ENCODE measurements at places on chromosomes 1 and 21.
A peak's percentile ranks its signal among the peaks of the same experiment; 100 is the strongest.

GRCh38 chr1:103461161-103462105 is 64.1 kb upstream of the RNPC3 start:
- DNase-seq: no peak

GRCh38 chr1:7727809-7728471 is 43.2 kb upstream of the VAMP3 start:
- no peak for DNase-seq

- DNase-seq: no peak
Observed at GRCh38 chr1:77313491-77313890, 31.7 kb downstream of the AK5 start.

- DNase-seq: no peak
Observed at GRCh38 chr1:34162852-34163766, 1.9 kb downstream of the CSMD2 start.

GRCh38 chr1:10291705-10292104 is 81.3 kb downstream of the KIF1B start:
- DNase-seq: no peak

- DNase-seq: no peak
Observed at GRCh38 chr21:26555540-26556146, 17.4 kb downstream of the CYYR1 start.

GRCh38 chr21:43775795-43776430 is at the start of gene CSTB:
Gene CSTB (minus strand): TSS chr21:43776308. CDS start chr21:43776269, 39 bp downstream.
- peak; percentile 40 for DNase-seq

DNA sequence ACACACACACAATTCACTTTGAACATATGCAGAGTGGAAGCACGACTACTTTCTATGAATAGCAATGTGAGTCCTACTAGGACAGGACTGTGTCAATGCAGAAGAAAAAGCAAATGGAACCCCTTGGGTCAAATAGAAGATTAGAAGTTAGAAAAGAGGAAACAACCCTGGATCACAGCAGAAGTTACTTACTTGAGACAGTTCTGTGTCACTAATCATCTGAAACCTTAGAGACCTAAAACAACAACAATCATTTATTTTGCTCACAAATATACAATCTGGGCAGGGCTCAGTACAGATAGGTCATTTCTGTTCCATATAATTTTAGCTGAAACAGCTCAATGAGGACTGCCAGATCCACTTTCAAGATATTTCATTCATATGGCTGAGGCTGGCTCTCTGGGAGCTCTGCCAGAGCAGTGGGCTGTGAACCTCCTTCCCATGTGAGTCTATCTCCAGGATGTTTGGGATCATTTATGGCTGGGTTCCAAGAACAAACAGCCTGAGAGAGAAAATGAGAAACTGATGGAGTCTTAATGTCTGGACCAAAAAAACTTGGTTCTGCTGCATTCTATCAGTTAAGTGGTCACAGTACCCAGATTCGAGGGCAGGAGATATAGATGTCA is 42.5 kb upstream of the IL10 start:
- no peak for DNase-seq

GRCh38 chr1:5708346-5709245 is 283.6 kb downstream of the NPHP4 start:
- no peak for DNase-seq

DNA sequence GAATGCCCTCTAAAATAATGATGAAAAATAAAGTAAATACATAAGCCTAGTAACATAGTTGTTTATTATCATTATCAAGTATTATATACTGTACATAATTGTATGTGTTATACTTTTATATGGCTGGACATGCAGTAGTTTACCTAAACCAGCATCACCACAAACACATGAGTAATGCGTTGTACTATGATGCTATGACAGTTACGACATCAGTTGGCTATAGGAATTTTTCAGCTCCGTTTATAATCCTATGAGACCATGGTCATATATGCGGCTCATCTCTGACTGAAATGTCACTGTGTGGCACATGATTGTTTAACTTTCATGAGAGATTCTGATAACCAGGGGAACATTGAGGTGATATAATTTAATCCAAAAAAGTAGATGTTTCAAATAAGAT is 352.1 kb downstream of the ST6GALNAC3 start:
- DNase-seq: no peak

GRCh38 chr1:165644064-165644735 is 13.2 kb downstream of the MGST3 start:
- DNase-seq: no peak

GRCh38 chr1:179228783-179229213 is 679 bp downstream of the ABL2 start:
- no peak for DNase-seq

- DNase-seq: no peak
Observed at GRCh38 chr1:109396513-109396839, 1.2 kb downstream of the SORT1 start.

DNA sequence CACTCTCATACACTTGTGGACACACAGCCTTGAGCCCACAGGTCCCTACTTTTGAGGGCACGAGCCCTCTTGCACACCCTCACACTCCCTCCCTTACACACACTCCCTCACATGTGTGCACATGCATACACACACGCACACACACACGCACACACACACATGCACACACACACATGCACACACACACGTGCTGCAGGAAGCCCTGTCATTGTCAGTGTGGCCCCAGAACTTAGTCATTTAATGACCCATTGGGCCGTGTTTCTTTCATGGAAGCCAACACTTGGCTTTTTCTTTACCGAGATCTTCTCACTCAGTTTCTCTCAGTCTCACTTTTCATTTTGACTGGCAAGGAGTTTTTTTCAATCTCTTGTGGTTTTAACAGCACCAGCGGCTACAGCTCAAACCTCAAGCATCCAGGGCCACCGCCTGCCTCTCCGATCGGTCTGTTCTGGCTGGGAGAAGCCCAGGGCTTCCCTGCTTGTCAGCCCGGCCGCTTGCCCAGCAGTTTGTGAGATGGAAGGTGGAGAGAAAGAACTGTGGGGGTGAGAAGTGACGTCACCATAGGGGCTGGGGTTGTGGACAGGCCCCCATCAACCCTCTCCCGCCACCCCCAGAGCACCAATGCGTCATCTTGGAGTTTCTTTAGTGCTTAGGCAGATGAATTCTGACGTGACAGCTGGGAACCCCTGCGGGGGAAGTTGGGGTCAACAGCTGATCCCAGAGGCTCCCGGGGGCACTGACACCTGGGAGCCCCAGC is 15.8 kb upstream of the TNFRSF8 start:
- DNase-seq: no peak

- DNase-seq: no peak
Observed at GRCh38 chr1:14220324-14220723, 378.2 kb upstream of the KAZN start.

- no peak for DNase-seq
Observed at GRCh38 chr1:154581766-154582165, 14.2 kb downstream of the CHRNB2 start.

DNA sequence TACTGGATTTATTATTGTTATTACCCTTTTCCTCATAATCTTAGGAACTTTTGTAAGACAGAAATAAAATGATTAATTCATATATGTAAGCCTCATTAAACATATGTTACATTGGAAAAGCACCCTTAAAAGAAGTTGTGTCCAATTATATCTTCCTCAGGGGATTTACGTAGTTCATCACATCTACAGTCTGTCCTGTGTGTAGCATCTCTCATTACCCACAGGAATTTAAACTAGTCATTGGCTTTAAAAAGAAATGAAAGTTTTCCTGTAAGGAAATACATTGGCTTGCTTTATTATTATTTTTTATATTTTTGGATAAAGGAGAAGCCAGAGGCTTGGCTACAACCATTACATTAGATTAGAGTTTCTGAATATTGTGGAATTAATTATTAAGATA is 56.1 kb downstream of the SWT1 start:
- no peak for DNase-seq

DNA sequence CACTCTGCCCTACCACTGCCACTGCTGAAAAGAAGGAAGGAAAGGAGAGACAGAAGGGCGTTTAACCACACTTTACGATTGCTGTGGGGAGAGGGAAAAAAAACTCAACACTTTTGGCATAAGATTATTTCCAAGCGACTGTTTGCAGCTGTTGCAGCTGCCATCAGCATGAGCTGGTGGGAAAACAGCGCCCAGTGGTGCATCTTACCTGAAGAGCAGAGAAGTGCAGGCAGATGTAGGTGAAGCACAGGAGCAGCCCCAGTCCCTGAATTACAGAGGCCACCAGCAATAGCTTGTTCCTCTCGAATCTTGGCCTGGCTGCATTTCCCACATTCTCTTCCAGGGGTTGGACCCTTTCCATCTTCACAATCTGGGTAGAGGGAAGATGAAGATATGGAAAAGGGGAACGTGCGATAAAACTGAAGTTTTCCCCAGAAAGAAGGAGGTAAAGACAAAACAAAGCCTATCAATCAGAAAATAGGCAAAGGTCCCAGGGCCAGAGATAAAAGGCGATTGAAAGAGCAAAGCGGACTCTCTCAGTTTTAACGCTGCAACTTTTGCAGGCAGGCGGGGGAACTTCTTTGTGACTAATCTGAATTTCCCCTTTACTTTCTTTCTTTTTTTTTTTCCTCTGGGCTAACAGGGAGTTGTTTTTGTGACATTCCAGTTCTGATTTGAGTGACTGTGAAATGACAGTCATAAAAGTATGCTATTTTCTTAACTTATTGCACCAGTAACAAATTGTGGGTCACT is at the start of gene TNFSF4:
TNFSF4 (minus strand) TSS at position 516 of the 753 bp plus-strand sequence; CDS start at position 361, 155 bp downstream.
- no peak for DNase-seq

DNA sequence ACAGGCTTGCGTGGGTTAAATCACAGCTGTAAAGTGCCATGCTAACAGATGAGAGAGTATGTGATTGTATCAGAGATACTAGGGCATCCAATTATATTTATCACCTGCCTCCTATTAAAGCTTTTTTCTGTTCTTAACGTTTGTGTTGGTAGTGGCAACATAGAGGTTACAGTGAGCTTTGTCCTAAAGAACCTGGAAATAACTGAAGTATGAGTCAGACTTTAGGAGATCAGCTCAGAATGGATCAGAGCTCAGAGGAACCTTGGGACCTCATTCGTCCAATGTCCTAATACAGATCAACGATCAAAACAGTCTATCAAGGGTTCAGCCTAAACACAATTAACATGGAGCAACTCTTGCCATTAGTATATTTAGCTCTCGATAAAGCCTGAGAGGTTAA is 81.0 kb downstream of the RGS7 start:
- no peak for DNase-seq

DNA sequence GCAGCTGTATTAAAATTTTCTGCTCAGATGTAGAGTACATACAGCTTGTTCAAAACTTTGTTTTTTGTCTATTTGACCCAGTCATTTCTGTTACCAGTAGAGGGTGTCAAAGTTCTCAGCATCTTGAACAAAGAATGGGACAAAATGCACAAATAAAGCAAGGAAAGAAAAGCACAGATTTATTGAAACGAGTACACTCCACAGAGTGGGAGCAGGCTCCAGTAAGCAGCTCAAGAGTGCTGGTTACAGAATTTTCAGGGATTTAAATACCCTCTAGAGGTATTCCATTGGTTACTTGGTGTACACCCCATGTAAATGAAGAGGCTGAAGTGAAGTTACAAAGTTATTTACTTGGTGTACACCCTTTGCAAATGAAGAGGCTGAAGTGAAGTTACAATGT is 8.9 kb upstream of the PRMT6 start:
- no peak for DNase-seq

DNA sequence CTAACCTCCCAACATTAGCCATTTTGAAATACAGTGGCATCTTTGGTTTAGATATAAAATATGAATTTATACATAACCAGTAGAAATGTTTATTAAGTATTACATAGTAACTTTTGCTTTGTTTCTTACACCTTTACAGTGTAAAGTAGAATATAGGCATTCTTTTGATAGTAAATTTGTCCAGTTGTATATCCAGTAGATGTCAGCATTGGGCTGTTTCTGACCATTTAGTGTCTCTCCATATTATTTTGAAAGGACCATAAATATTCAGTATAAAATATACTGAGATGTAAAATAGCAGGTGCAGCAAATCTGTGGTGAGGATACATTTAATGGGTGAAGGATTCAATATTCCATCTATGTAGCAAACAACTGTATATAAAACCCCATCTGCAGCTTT is 115.8 kb upstream of the ZRANB2 start:
- DNase-seq: peak; percentile 7

DNA sequence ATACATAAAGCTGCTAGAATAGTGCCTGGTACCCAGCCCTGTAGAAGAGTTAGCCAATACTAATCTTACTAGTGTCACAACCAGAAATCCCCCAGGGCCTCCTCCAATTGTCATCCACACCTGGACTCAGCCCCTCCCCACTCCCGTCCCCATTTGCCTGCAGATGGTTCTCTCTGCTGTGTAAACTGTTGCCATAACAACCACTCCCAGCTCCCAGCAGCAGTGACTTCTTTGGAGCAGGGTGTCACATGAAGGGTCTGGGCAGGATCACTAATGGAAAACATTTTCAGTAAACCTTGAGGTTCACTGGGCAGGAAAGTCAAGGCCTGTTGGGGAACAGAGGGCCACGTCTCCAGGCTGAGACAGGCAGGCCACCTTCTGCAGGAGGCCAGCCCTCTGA is 126.0 kb upstream of the IPO9 start:
- no peak for DNase-seq

DNA sequence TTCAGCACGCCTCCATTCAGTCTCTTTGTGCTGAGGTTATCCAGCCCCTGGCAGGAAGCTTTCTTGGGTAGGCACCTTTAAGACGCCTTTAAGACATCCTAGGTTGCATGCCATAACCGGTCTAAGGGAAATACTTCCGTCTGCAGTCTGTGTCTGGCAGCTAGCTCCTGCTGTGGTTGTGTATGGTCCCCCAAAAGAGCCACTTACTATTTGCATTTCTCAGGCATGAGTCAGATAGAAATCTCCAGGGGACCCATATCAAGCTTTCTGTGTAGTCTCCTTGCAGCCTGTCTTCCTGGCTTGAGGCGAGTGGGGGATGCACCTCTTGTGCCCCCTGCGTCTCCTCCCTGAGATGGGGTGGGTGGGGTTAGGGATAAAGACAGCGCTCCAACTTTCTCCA is 10.0 kb upstream of the RYR2 start:
- no peak for DNase-seq

- DNase-seq: no peak
Observed at GRCh38 chr1:150683914-150684313, 13.0 kb downstream of the GOLPH3L start.

DNA sequence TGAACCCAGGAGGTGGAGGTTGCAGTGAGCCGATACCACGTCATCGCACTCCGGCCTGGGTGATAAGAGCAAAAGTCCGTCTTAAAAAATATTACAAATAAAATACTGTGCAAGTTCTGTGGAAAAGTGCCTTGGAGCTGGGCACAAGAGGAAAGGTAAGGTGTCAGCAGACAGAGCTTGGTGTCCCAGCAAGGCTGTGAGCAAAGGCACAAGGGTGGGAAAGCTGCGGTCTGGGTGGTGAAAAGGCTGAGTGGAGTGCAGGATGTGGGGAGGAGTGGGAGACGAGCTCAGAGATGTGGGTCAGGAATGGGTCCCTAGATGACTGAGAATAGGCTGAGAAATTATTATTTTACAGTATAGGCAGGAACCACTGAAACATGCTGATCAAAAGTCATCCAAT is 150.6 kb downstream of the RHOU start:
- DNase-seq: no peak
